Iris pigment epithelial cell (primary cell): ENCODE measurements at places on chromosomes 7 and 10.

- DNase-seq = no peak
Measured at GRCh38 chr7:107591421-107591820, 11.4 kb downstream of the BCAP29 start.

GRCh38 chr7:145036604-145037405, 201.0 kb upstream of the TPK1 start:
- peak; percentile 38 for DNase-seq

DNA sequence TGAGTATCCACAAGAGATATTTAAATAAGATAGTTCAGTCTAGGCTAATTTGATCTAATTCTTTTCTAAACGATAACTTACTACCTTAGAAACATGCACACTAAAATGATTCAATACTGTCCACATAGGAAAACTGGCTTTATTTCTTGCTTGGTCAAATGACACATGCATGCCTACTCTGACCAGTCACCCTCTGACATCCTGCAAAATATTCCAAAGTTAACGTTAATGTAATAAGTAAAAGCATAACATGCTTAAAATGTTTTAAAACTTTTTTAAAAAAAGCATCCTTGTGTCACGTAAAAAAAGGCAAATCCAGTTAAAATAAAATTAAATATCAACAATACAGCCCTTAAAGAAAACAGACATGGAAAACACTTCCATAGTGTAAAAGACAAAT, 70.2 kb downstream of the UBE2H start:
- DNase-seq = peak; percentile 31

DNA sequence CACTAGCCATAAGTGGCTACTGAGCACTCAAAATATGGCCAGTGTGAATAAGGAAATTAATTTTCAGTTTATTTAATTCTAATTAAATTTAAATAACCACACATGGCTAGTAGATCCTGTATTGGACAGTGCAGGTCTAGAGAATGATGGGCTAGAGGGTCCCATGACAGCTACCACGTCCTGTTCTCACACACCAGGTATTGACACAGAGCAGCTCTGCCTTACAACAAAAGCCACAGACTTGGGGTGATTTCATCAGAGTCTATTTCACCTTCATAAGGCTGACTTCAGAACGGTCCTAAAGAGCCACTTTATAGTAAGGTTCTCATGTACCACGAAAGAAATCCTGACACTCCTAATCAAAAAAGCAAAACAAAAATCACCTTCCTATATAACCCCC, 111.3 kb downstream of the UBE2H start:
- DNase-seq = peak; percentile 28

GRCh38 chr7:14717169-14717568, 185.4 kb downstream of the DGKB start:
- no peak for DNase-seq

DNA sequence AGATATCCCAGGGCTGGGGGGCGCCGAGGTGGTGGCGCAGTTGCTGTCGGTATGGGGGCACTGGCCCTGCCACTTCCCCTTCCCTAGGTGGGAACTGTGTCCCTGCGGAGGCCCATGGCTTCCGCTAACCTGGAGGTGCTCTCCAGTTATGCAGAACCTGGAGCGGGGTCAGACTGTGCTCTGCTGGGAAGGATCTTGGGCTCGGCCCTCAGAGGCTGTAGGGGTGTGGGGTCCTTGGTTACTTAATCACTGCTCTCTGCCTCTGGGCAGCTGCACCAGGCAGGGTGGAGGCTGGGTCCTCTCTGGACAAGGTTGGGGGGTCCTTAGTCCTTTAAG, 2.4 kb downstream of the BRI3 start:
- no peak for DNase-seq

DNA sequence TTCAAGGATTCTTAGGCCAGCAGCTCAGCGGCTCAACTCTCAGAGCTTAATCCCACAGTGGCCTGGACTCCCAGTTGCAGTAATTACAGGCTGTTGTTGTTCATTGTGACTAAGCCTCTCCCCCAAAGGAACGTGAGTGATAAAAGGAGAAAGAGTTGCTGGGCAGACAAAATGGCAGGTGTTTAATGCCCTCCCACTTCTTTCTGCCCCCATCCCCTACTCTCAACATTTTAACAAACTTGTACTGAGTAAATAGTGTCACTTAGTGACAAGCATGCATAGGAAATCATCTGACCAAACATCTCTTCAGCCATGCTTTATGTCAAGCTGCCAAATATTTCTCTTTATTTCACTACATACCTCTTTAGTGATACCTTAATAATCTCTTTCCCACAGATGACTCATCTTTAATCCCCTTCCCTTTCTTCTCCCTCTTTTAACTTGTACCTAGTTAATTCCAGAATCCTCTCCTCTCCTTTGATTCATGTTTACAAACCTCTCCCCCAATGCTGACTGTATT, 12.4 kb upstream of the MTERF1 start:
- DNase-seq = peak; percentile 86

- peak; percentile 57 for DNase-seq
Measured at GRCh38 chr7:112995059-112995824, 91.4 kb downstream of the GPR85 start.

GRCh38 chr10:110993024-110993693, 73.8 kb downstream of the SHOC2 start:
- peak; percentile 95 for DNase-seq

- DNase-seq = peak; percentile 46
Measured at GRCh38 chr10:30227481-30227880, 121.6 kb downstream of the MTPAP start.

DNA sequence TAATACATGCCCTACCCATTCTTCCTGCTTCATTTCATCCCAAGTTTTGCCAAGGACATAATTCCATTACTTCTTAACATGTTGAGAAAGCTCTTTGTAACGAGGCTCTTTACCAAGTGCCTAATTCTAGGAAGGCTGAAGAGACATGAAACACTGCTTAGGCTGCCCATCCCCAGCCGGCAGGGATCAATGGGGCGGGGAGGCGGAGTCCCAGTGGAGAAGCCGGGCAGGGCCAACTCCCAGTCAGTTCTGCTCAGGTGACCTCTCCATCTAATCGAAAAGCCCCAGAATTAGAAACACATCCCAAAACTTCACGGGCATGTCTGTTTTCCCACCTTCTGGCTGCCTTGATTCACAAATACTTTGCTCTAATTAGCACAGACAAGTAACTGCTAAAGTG, 89.5 kb upstream of the LYZL1 start:
- DNase-seq = no peak

- DNase-seq = peak; percentile 74
Measured at GRCh38 chr7:133676805-133677370, 424.0 kb downstream of the EXOC4 start.

DNA sequence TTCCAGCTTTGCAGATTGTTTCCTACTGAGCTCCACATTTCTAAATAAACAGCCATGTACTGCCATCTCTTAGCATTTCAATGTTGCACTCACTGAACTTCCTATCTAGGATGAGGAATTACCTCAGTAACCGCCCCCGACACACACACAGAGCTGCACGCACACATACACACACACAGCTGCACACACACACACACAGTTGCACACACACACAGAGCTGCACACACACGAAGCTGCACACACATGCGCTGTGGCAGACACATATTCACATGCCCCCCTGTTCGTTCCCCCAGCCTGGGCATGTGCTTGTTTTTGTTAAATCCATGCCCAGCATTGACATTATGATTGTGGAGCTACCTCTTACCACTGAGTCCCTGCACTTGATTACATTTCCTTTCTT, 39.6 kb upstream of the CNPY1 start:
- no peak for DNase-seq

DNA sequence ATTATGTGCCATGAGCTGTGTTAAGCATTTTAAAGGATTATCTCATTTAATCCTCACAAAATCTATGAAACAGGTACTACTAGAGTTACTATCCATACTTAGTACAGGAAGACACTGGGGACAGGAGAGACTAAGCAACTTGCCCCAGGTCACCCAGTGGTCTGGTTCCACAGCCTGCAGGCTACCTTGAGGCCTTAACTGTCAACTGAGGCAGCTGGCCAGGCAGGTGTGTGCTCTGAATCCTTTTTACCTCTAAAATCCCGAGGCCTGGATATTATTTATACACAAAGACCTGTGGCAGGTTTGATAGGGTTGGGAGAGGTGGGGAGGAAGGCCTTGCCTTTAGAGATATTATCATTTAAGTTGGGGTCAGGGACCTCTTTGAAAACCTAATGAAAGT, 3.1 kb downstream of the ZNF777 start:
- DNase-seq = no peak

DNA sequence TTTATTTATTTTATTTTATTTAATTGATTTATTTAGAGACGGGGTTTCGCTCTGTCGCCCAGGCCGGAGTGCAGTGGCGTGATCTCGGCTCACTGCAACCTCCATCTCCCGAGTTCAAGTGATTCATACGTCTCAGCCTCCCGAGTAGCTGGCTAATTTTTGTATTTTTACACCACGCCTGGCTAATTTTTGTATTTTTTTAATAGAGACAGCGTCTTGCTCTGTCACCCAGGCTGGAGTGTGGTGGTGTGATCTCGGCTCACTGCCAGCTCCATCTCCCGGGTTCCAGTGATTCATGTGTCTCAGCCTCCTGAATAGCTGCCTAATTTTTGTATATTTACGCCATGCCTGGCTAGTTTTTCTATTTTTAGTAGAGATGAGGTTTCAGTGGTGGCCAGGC, 34.2 kb downstream of the AP5Z1 start:
- no peak for DNase-seq

DNA sequence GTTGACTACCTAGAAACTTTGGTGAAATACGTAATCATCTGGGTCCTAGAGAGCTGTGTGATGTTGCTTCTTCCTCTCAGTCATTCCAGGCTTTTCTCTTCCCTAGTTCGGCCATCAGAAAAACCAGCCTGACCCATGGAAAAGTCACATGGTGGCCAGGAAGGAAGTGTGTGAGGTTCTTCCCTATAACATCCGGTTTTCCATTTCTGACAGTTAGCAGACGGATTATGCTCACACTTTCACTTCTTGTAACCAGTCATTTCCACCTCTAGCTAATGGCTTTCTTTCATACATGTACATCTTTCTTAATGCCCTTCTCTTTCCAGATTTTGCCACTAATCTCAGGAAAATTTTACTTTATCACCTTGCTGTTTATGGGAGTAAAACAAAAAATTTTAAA, 110.0 kb upstream of the GLCCI1 start:
- no peak for DNase-seq

GRCh38 chr7:118111347-118111746, 72.6 kb upstream of the LSM8 start:
- DNase-seq = no peak

GRCh38 chr10:91787810-91788209, 10.4 kb upstream of the TNKS2 start:
- DNase-seq = no peak

- peak; percentile 15 for DNase-seq
Measured at GRCh38 chr7:77386165-77386822, 29.9 kb downstream of the GSAP start.

DNA sequence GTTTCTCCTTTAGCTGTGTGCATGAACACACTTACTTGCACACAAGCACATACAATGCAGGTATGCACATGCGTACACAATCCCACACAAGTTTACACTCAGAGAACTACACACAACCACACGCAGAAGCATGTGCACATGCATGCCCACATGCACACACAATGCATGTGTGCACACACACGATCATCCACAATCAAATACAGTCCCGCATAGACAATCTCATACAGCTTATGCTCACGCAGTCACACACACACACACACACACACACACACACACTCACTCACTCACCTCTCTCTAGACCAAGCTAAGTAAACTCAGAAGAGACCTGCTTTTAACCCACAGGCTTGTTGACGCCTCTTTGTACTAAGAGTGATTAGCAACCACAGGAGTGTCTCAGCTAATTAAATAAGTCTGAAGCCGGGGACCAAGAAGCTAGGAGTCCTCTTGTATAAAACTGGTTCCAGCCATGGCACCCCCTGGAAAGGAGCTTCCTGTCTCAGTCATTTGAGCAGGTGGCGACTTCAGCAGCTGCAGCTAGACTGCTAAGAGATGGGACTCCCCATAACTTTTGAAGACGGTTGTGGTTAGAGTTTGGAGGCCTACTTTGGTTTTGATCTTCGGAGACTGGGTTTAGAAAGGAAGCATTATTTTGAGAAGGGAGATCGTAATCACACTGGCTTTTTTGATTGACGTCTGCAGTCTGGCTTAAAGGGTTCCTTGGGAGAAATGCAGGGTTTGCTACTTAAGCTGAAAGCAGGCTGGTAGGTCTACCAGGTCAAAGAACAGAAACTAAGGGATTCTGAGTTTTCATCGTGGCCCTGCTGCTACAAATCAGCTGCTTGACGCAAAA, 82.3 kb upstream of the ADRB1 start:
- no peak for DNase-seq

DNA sequence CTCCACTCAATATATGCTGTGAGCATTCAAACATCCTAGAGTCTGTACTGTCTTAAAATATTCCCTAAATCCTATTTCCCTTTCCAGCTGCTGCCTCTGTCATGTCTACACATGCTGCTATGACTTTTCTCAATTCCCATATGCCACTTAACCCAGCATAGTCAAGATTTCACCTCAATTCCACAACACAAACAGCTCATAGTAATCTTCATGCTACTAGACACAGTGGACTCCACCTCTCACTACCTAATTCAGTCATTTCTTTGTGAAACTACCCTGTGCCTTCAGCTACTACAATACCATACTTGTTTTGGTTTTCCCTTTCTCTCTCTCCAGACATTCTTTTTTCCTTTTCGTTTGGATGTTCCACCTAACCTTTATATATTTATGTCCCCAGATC, 45.5 kb downstream of the GSAP start:
- DNase-seq = no peak

- no peak for DNase-seq
Measured at GRCh38 chr7:51539840-51540239, 223.2 kb upstream of the COBL start.

DNA sequence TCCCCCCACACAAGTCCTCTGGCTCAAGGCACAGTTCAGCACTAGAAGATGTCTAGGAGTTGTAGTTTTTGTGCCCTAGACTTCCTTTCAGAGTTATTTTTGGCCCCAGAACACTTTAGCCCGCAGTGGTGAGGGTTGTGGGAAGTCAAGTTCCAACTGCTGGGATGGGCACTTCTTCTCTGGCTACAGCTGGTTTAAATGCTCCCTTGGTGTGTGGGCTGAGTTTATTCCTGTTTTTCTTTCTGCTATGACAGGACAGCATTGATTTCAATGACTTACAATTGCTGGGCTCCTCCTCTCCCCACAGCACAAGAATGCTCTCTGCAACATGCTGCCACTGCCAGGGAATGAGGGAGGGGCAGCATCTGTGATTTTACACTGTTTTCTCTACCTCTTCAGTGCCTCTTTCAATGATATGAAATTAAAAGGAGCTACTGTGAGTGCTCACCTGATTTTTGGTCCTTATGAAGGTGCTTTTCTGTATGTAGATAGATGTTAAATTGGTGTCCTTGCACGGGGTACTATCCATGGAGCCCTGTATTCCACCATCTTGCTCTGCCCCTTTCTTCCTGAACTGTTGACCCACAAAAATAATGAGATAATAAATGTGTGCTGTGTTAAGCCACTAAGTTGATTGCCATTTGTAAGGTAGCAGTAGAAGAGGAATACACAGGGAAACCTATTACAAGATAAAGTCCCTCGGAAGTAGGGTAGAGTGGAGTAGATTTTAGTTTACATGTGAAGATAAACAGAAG, 56.3 kb downstream of the SLC13A1 start:
- no peak for DNase-seq

GRCh38 chr7:37429435-37429791, 19.3 kb downstream of the ELMO1 start:
- DNase-seq = no peak
